ENCODE measurements at places on chromosomes 16 and 17.

DNA sequence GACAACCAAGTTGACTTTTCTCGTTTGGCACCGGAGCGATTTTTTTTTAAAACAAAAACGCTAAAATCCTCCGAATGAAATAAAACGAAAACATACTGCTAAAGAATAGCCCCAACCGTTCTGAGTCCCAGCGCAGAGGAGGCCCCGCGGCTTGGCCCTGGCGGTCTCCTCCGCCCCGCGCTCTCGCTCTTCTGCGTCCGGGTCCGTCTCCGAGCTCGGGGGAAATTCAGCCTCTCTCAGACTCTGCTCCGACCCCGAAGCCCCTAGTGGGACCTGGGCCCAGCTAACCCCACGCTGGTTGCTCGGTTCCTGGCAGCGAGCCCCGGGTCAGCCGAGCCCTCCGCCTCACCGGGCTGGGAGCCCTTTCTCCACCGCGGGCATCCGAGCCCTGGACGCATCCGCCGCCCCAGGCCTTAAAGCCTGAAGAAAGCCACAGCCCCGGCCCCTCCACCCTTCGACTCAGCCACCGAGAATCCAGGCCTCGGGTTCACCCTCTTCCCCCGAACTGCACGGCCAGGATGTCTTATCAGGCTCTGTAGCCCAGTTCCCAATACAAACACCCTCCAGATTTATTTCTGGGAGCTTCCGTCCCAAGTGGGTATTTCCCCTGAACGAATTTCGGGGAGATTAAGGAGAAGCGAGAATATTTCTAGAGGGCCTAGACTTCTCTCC lies 1.2 kb downstream of the TBX2 start:
- no peak for DNase-seq

DNA sequence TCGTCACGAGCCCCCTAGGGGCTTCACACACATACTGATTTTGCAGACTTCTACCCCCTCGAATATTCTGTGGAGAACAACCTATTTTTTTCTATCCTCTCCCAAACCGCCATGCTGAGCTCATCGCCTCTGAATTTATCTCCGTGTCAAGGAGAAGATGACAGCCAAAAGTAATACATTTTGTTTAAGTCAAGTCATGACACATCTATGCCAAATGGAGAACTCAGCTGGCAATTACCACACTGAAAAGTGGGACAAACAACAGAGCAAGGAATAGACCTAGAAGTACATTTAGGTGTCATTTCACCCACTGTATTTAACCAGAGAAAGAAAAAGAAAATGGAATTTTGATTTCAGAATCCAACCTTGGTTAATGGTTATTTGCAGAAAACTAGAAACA lies 260.2 kb downstream of the SLC39A11 start:
- no peak for DNase-seq

- no peak for DNase-seq
Measured at GRCh38 chr16:51939378-51939871, 607.5 kb downstream of the TOX3 start.

DNA sequence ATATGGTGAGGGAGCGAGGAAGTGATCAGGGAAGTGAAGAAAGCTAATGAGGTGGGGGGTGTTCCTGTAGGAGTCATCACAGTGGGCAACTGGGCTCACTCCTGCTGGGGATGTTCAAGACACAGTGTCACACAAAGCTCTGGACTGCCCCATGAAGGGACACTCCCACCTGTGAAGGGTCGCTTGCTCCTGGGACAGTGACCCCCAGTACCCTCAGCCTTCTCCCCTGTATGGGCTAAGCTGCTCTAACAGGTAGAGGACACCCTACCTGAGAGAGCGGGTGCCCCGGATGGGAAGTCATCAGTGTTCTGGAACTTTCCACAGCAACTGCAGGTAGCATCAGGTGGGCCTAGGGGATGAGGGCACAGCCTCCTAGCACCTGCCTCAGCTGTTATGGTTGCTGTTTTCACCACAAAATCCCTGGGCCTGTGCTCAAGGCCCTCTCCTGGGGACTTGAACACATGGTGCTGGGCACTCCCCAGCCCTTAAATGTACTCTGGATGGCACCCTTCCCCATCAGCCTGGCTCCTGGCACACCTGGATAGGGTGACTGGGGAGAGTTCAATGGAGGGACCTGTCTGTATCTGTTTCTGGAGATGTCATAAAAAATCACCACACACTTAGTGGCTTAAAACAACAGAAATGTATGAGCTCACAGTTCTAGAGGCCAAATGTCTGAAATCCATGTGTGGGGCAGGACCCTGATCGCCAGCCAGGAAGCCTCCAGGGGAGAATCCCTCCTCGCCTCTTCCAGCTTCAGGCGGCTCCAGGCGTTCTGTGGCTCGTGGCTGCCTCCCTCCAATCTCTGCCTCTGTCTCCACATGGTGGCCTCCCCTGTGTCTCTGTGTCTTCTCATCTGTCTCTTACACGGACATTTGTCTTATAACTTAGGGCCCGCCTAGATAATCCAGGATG lies 104.0 kb upstream of the CDH5 start:
- DNase-seq: no peak

- DNase-seq: no peak
Measured at GRCh38 chr17:82098939-82099763, 1.1 kb upstream of the FASN start.

GRCh38 chr16:2786826-2787151 lies 571 bp downstream of the PRSS33 start:
- no peak for DNase-seq

DNA sequence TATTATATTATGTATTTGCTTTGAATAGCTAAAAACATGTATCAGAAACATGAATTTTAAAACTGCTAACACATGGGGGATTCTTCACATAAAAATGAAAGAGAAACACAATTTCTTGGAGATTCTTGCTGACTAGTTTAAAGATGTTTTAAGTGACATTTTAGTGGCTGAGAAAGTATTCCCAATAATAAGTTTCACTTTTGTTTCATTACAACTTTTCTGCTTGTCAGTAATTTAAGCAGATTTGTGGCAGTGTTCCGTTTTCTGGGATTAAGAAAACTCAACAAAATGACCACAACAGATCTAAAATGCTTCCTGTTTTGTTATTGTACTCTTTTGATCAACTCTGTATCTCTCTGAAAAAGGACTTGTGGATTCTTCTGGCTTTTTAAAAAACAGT lies 75.9 kb downstream of the NLK start:
- DNase-seq: peak; percentile 4

- peak; percentile 74 for DNase-seq
Measured at GRCh38 chr17:38982858-38983746, 15.9 kb upstream of the FBXO47 start.

DNA sequence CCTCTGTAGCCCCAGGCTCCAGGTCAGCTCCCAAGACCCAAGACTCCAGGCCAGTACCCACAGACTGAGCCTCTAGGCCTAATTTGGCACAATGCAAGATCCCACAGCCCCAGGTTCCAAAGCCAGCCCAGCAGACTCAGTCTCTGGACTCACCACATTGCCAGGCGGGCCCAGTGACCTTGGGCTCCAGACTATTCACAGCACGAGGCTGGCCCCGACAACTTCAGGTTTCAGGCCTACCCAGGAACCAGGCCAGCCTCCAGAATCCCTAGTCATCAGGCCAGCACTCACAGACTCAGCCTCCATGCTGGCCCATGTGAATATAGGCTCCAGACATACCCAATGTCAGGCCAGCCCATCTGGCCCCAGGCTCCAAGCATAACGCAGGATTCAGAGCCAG lies 103.8 kb downstream of the CEP112 start:
- DNase-seq: no peak

GRCh38 chr17:77800816-77801215 lies 157.7 kb upstream of the TNRC6C start:
- DNase-seq: no peak

DNA sequence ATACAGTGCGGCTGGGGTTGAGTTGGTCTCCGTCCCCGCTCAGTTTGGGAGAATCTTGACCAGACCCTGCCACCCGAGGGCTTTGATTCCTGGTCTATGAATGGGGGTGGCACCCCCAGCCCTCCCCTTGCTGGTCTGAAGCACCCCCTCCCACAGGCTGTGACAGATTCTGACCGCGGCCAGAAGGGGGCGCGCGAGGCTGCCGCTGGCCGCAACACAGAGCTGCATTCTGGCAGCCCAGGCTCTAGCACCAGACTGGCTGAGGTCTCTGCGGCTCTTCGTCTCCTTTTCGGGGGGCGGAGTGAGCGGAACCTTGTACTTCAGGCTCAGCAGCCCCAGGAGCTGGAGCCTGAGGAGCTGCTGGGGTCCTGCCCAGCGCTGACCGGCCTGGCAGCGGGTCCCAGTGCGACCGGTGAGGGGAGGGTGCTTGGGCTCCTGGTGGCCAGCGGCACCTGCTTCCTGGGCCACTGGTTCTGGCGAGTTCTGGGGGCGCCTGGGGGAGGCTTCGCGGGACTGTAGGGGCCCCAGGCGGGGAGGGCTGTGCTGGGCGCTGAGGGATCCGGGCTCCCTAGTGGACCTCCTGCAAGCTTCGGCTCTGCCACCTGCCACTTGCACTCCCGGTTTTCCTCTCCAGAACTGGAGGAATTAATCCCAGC lies 1011.6 kb downstream of the KCNJ18 start:
- no peak for DNase-seq

- no peak for DNase-seq
Measured at GRCh38 chr17:43830510-43831140, 2.3 kb downstream of the MPP3 start.

GRCh38 chr17:33628500-33629346 lies 335.6 kb upstream of the ASIC2 start:
- no peak for DNase-seq

DNA sequence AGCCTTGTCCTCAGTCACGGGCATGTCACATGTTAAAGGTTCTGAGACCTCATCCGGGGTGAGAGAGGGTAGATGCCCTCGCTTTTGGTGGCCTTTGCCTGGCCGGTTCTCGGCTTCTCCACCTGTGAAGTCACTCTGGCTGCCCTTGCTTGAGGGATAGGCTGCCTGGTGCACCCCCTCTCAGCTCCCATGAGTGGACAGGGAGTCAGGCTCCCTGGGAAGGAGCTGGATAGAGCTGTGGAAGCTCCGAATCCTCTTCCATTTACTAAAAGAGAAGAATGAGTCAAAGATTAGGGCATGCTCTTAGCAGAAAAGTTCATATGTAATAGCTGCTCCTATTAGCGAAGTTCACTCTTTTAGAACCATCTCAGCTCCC lies 142.0 kb downstream of the IRX3 start:
- no peak for DNase-seq

DNA sequence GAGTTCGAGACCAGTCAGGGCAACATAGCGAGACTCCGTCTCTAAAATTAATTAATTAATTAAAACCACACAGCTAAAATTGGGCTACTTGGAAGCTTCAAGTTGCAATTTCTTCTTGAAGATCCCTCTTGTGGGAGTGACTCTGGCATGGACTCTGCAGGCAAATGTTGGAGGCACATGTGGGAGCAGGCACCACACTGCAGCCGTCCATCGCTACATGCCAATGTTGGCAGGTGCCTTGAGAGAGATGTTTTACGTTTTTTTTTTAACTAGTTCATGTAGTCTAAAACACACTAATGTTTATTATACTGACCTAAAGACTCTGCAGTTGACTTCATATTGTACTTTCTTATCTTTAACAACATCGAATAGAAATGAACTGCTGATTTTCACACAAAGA lies 7.9 kb upstream of the CCL8 start:
- DNase-seq: no peak

DNA sequence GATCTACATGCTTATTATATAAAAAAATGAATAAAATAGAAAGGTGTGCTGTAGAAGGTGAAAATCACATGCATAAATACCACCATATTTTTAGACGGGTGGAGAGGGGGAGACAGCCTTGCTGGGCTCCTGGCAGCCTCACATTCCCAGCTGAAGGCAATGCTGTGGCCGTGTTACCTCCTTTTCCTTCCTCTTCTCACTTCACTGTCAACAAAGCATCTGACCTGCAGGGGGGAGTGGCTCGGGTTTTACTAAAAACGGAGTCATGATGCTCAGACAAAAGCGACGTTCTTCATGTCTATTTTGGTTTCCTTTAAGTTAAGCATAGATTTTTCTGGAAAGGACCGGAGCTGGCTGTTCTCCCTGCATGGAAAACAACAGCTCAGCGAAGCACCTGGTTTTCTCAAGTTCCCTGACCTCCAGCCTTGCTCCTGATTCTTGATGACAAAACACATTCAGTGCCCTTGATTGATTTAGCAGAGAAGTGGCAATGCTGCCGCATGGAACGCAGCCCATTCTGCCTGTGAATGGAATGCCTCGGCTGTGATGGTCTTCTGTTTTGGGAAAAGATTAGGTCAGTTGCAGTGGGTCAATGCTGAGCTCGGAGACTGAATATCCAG lies 5.5 kb upstream of the RPTOR start:
- no peak for DNase-seq

DNA sequence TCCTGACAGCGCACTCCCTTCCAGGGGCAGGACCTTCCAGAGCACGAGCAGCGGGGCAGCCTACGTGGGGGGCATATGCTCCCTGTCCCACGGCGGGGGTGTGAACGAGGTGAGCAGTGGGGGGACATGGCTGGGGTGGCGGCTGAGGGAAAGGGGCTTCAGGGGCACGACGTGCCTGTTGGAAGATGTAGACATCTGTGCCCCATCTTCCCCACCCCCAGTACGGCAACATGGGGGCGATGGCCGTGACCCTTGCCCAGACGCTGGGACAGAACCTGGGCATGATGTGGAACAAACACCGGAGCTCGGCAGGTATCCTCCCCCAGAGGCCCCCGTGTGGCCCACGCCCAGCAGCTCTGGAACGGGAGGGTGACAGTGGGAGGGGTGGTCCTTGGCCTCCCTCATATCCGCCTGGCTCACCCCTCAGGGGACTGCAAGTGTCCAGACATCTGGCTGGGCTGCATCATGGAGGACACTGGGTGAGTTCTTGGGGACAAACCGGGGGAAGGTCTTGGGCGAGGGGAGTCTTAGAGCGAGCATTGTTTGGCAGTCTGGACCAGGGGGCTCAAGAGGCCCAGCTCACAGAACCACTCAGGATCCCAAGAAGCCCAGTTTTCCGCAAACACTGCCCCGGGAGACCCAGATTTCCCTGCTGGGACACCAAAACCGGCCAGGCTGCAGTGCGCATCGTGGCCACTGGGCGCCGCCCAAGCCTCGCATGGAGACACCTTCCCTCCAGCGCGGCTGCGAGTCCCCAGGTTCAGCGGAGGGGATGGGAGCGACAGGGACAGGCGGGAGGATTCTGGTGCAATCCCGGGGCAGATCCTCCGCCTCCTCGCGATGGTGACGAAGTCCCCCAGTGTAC lies 15.7 kb downstream of the ADAM11 start:
- peak; percentile 82 for DNase-seq

DNA sequence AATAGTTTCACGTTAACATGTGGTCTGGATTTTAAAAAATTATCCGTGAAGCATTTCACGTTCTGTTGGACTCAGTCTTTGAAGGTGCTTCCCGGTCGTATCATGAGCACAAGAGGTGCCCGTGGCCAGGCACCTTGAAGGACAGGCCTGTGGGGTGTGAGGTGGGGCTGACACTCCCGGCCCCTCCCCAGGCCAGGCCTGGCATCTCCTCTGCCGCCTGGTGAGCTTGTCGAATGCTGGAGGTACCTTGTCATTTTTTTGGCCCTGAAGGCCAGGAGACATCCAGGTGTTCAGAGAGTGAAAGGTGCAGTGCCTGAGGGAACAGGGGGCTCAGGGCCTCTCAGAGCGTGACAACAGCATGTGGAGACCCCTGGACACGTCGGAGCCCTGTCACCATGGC lies 11.7 kb downstream of the ZNF469 start:
- DNase-seq: no peak

- no peak for DNase-seq
Measured at GRCh38 chr17:1820528-1821252, 9.0 kb downstream of the SMYD4 start.

- DNase-seq: no peak
Measured at GRCh38 chr16:88424587-88425235, 28.4 kb upstream of the ZFPM1 start.

- no peak for DNase-seq
Measured at GRCh38 chr16:84582958-84583516, 34.8 kb downstream of the COTL1 start.

Data from CD4-positive, alpha-beta T cell treated with Interleukin-12 subunit alpha and Interleukin-12 subunit beta, for 1 hour (primary cell).